ENCODE measurements at places on chromosomes 3 and 15.

- no peak for DNase-seq
Observed at GRCh38 chr3:6120786-6121185, 740.1 kb upstream of the GRM7 start.

DNA sequence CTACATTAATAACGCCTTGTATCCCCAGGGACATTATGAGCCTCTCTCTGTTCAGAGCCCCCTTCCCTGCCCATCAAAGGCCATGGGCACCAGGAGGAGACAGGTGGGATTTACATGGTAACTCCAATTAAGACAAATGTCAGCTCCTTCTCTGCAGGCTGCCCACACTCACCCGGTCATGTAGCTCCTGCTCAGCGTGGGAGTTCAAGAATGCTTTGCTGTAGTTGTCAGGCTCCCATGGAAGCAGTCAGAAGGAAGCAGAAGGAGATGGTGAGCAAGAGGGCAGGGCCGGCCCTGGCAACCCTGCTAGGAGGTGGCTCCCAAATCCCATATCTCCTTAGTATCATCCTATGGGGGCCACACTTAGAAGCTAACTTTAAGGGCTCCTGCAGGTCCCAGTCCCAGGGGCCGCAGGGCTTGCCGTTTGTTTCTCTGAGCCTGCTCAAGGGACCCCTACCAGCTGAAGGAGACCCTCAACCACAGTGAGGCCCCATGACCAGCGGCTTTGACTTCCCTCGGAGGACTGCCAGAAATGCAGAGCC is 218.4 kb upstream of the TLE3 start:
- DNase-seq, result no peak

- no peak for DNase-seq
Observed at GRCh38 chr15:42732095-42732827, 4.7 kb downstream of the CDAN1 start.

- DNase-seq, result no peak
Observed at GRCh38 chr3:50486219-50486888, 17.1 kb downstream of the CACNA2D2 start.

GRCh38 chr3:126750756-126751121 is 46.7 kb downstream of the CHCHD6 start:
- no peak for DNase-seq

GRCh38 chr3:45132568-45133211 is 13.5 kb downstream of the CDCP1 start:
- no peak for DNase-seq
